ENCODE measurements at places on chromosomes 1 and 21. TPM values are rescaled to one million over a fixed set of nuclear protein-coding genes. Genes with fewer than 3 reads are reported as not detected.

The CA14 gene
- not detected for total RNA-seq

The IL19 gene
- not detected for total RNA-seq

DNA sequence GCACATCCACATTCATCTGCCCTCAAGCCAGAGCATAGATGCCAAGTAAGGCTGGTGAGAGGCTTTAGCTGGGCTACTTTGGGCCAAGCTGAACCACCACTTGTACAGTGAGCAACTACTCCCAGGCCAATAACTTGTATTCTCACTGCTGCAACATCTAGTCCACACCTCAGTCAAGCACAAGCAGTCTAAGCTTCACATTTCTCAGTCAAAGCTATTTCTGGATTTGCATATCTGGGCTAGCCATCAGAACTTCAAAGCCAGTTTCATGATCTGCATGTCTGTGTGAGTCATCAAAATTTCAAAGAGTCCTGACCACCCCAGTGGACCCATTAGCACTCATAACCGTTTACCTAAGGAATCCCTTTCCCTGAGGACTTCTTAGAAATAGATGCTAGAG, 77.7 kb upstream of the DIRAS3 start:
- no peak for DNase-seq

DNA sequence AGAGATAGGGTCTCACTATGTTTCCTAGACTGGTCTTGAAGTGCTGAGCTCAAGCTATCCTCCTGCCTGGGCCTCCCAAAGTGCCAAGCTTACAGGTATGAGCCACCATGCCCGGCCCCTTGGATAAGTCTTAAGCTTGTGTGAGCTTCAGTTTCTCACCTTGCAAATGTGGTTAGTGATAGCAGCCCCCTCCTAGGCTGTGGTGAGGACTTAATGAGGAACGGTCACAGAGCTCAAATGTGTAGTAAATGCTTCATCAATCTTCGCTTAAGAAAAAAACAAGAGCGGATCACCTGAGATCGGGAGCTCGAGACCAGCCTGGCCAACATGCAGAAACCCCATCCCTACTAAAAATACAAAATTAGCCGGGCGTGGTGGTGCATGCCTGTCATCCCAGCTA, 3.0 kb downstream of the CNR2 start:
- no peak for DNase-seq

- DNase-seq, result no peak
Measured at GRCh38 chr21:17536381-17536780, 23.5 kb downstream of the CXADR start.
